Heart right ventricle (tissue), 16 donors: ENCODE measurements at places on chromosomes 1 and 21. TPM values are rescaled to one million over a fixed set of nuclear protein-coding genes. Genes with fewer than 3 reads are reported as not detected.

DNA sequence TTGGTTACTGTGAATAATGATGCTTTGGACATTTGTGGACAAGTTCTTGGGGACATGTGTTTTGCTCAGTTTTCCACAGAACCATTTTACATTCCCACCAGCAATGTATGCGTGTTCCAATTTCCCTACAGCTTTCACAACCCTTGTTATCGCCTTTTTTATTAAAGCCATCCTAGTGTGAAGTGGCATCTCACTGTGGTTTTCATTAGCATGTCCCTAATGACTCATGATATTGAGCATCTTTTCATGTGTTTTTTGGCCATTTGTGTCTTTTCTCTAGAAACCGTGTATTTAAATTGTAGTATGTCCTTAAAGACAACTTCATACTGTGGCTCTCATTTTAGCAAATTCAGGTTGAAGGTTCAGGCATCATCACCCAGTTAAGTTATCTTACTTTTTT lies 132.1 kb downstream of the TGFBR3 start:
- DNase-seq = no peak
- no peaks in the 10 kb centered on the region for H3K27me3 ChIP-seq
- no peak overlapping the region for H3K4me3 ChIP-seq
- H3K36me3 ChIP-seq = no peaks in the 10 kb centered on the region
- H3K4me1 ChIP-seq = peaks cover 58% of the 10 kb centered on the region
- no peak overlapping the region for H3K27ac ChIP-seq

DNA sequence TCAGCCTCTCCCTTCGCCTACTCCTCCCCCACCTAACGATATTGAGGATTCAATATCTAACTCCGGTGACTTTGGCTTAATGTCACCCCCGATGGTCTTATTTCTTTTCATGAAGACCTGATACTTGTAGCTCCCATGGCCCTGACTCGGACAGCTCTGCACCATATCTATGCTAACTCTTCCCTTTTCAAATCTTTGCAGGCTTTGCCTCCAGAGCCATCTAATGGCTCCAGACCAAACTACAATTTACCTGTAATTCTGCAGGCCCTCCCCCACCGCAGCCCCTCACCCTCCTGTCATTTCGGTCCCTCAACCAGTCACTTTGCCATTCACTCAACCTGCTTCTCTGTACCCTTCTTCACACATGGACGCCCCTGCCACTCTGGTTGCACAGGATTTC lies 7.9 kb upstream of the GSTM5 start:
- no peaks in the 10 kb centered on the region for H3K27me3 ChIP-seq
- H3K36me3 ChIP-seq = no peaks in the 10 kb centered on the region
- H3K4me3 ChIP-seq = no peak overlapping the region
- no peaks in the 10 kb centered on the region for H3K4me1 ChIP-seq
- H3K27ac ChIP-seq = no peak overlapping the region
- no peak for DNase-seq

Gene DCST1
- total RNA-seq = not detected

- no peaks in the 10 kb centered on the region for H3K27me3 ChIP-seq
- H3K36me3 ChIP-seq = no peaks in the 10 kb centered on the region
- H3K27ac ChIP-seq = no peak overlapping the region
- no peak for DNase-seq
- H3K4me1 ChIP-seq = no peaks in the 10 kb centered on the region
These were observed 84.3 kb downstream of the PTGS2 start for GRCh38 chr1:186595969-186596368.

DNA sequence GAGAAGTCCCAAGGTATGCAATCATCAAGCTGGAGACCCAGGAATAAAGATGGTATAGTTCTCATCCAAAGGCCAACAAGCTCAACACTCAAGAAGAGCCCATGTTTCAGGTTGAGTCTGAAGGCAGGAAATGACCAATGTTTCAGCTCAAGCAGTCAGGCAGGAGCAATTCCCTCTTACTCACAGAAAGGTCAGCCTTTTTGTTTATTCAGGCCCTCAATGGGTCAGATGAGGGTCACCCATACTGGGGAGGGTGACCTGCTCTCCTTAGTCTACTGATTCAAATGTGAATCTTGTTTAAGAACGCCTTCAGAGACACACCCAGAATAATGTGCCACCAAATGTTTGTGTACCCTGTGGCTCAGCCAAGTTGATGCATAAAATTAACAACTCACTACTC lies 262.4 kb downstream of the USP25 start:
- H3K4me1 ChIP-seq = no peaks in the 10 kb centered on the region
- H3K27ac ChIP-seq = no peak overlapping the region
- no peak overlapping the region for H3K4me3 ChIP-seq
- no peaks in the 10 kb centered on the region for H3K27me3 ChIP-seq
- no peak for DNase-seq

DNA sequence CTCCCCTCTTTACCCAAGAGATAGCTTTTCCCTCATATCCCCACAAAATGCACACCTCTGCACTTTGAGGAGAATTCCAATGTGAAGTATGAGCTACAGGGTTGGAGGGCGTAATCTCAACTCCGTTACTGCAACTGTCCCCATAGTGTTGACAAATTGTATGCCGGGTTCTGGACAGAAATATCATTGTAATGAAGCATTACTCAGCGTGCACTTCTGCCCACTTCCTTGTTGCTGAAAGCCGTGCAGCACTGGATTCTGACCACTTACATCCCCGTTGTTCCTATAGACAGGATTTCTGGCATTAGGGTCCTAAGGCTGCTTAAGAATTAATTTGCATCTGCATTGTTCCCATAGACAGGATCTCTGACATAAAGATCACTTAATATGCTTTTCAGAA lies 205.6 kb downstream of the RHOU start:
- H3K36me3 ChIP-seq = no peaks in the 10 kb centered on the region
- no peak overlapping the region for H3K4me3 ChIP-seq
- DNase-seq = no peak
- H3K4me1 ChIP-seq = peaks cover 22% of the 10 kb centered on the region

DNA sequence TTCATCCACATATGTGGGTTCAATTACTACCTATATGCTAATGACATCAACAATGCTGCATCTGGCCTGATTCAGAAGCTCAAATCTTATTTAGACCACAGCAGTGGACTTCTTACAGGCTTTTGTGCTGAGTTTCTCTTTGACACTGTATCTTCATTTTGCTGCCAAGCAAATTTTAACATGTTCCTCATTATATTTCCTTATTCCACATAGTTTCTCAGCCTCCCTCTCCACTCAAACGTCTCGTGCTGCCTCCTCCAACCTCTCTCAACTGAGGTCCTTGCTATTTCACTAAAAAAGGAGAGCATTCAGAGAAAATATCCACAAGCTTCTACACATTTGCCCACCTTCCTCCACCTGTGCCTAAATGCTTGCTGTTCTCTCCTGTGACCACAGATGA lies 6.5 kb downstream of the TDRKH start:
- no peak overlapping the region for H3K4me3 ChIP-seq
- no peak for DNase-seq
- no peaks in the 10 kb centered on the region for H3K36me3 ChIP-seq
- no peaks in the 10 kb centered on the region for H3K27me3 ChIP-seq
- no peak overlapping the region for H3K27ac ChIP-seq

DNA sequence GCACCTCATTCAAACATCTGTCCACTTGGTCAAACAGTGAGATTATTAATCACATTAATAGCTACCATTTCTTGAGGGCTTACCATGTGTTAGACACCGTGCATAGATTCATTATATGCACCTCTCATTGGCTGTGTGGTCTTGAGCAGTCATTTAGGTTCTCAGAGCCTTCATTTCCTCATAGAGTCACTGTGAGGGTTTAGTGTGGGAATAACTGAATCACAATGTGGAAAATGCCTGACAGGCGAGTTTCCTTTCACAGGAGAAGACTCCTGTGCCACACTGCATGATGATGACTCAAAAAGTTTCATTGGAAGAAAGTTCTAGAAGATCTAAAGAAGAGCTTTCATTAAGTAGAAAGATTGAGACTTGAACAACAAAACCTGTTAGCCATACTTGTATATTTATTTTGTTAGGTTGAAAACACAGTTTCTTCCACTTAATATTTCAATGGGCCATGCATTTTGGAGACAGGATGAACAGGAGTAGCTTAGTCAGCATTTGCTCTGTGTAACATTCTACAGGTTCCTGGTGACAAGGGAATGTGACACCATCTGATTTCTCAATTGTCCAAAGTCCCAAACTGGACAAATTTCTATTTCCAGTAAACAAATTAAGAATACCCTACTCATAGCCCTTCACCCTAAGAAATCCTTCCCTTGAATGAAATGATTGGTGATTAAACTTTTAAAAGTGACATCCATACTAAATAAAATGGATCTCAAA lies 45.7 kb downstream of the FYB2 start:
- DNase-seq = no peak
- no peak overlapping the region for H3K27ac ChIP-seq
- no peaks in the 10 kb centered on the region for H3K36me3 ChIP-seq

DNA sequence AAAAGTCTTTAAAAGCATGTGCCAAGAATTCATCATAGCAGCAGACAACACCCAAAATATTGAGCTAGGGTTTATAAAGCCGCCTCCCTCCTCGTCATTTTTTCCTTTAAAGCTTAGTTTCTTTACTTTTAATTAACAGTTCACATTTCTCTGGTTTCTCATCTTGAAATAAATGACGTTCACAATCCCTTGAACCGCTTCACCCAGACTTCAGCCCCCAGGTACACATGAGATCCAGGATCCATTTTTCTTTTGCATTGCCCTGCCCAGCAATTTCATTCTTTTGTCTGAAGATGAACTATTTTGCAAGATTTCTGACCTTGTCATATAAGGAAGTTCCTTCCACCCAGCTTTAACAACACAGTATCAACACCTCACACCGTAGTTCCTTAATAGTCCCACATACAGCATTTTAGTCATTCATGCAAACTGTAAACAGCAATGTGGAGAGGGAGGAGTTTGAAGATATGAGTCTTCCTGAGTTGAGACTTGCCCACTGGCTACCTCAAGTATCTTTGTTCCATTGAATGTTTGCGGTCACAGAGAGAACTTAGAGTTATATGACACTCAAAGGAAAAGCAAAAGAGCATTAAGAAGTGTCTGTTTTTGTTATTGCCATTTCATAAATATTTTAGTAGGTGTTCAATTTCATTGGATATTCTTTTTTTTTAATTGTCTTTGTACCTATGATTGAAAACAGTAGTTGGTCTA lies 35.3 kb upstream of the CACYBP start:
- peak overlapping the region; percentile 71 for H3K27ac ChIP-seq
- H3K4me1 ChIP-seq = peaks cover 41% of the 10 kb centered on the region
- H3K36me3 ChIP-seq = peaks cover 4% of the 10 kb centered on the region

Gene RNF186
- not detected for total RNA-seq

DNA sequence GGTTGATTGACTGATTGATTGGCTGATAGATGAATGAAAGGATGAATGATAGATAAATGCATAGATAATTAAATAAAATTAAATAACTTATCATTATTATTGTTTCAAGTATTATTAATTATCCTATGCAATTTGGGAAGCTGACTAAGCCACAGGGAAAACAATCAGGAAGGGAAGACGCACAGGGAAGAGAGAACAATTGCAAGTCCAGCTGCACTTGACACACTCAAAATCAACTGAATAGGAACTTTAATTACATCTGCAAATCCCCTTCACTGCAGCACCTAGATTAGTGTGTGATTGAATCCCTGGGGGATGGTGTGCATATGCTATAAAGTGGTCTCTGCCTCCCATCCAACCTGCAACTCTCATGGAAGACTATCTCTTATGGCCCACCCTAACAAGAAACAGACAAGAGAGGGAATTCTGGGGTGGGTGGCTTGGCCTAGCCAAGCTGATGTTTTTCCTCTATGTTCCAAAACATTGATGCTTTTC lies 161.1 kb upstream of the FGGY start:
- H3K4me1 ChIP-seq = peaks cover 31% of the 10 kb centered on the region
- H3K27me3 ChIP-seq = no peaks in the 10 kb centered on the region
- H3K36me3 ChIP-seq = no peaks in the 10 kb centered on the region
- no peak overlapping the region for H3K4me3 ChIP-seq
- DNase-seq = no peak
- H3K27ac ChIP-seq = no peak overlapping the region

DNA sequence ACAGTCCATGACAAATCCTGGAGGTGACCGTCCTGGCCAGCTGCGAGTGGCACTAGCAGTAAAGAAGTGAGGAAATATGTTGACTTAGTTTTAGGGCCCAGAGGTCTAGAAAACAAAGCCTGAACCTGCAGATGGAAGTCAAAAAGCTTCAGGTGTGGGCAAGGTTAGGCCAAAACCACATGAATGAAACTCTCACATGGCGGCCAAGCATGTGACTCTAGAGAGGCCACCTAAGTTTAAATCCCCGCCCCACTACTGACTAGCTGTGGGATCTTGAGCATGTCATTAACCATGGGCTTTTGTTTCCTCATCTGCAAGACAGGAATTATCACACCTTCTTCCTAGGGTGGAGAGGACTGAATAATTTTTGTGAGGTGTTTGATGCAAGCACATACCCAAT lies 148.2 kb upstream of the DAB1 start:
- no peak for DNase-seq
- H3K27ac ChIP-seq = no peak overlapping the region
- H3K4me3 ChIP-seq = no peak overlapping the region
- no peaks in the 10 kb centered on the region for H3K4me1 ChIP-seq
- H3K36me3 ChIP-seq = no peaks in the 10 kb centered on the region

Gene COL11A1
- total RNA-seq = 0.13 TPM

Gene KCNQ4
- total RNA-seq = 3.4 TPM

DNA sequence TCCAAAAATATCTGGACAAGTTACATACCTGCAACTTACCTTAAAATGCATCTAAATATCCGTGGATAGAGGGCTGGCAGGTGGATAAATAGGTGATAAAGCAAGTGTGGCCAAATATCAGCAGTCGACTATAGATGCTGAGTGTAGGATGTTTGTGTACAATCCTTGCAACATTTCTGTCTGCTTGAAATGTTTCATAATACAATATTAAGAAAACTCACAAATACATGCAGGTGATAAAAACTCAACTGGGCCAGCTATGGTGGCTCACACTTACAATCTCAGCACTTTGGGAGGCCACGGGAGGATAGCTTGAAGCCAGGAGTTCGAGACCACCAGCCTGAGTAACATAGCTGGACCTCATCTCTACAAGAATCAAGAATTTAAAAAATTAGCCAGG lies 41.0 kb downstream of the ACTA1 start:
- H3K4me3 ChIP-seq = no peak overlapping the region
- H3K27me3 ChIP-seq = peaks cover 4% of the 10 kb centered on the region
- no peaks in the 10 kb centered on the region for H3K4me1 ChIP-seq
- no peak overlapping the region for H3K27ac ChIP-seq
- no peak for DNase-seq

DNA sequence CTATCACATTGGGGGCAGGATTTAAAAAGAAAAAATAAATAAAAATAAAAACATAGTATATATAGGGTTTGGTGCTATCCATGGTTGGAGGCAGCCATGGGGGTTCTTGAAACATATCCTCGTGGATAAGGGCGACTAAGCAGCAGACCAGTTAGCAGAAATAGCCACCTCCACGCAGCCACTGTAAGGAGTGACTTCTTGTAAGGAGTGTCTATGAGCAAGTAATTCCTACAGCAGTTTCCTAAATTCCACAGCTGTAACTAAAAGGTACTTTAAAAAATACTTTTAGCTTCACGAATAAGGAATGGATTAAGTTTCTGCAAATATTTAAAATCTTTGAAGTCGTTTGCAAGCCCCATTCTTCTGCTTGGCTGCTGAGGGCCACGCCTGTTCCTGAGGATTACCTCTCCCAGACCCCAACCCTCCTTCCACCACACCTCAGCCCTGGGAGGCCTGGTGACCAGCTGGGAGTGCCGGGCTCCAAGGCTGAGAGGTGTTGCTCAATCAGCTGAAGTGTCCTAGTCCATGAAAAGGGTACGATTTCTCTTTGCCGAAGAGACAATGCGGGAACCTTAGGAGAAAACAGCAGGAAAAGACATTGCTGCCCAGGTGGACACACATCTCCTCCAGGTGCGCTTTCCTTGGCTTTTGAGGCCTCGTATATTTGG lies 115.3 kb downstream of the ADSS2 start:
- H3K36me3 ChIP-seq = no peaks in the 10 kb centered on the region
- H3K27ac ChIP-seq = no peak overlapping the region
- H3K4me3 ChIP-seq = no peak overlapping the region
- peaks cover 10% of the 10 kb centered on the region for H3K27me3 ChIP-seq
- DNase-seq = no peak
- peaks cover 2% of the 10 kb centered on the region for H3K4me1 ChIP-seq

Gene INKA2
- total RNA-seq = 21.0 TPM
